NCI-H1694 (cell line): ENCODE measurements at places on chromosomes 5 and 9.

- no peak for DNase-seq
Observed at GRCh38 chr5:16467363-16468219, 2.0 kb upstream of the ZNF622 start.

- DNase-seq, result no peak
Observed at GRCh38 chr5:72509401-72509800, 2.2 kb upstream of the ZNF366 start.

DNA sequence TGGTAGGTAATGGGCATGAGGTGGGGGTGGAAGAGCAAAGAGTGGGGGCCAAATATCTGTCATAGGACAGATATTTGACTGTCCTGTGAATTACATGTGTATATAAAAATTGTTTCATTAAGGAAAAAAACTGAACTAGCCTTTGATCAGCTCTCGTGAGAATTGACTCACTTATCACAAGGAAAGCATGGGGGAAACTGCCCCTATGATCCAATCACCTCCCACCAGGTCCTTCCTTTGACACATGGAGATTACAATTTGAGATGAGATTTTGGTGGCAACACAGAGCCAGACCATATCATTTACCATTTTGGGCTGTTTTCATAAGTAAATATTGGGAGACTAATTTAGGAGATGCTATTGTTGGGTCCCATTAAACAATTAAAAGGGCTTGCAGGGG lies 63.2 kb upstream of the FYB1 start:
- no peak for DNase-seq

- no peak for DNase-seq
Observed at GRCh38 chr5:174392892-174393291, 331.5 kb upstream of the MSX2 start.
